ENCODE measurements at places on chromosomes 16 and 17.

GRCh38 chr17:2239882-2240430 is 63.6 kb downstream of the SMG6 start:
- DNase-seq, result no peak

GRCh38 chr16:65121870-65122723 is at the start of gene CDH11:
TSS of gene CDH11 (minus strand) at chr16:65122063. CDS start at chr16:65004869, 117,194 bp downstream.
- DNase-seq, result peak; percentile 95

DNA sequence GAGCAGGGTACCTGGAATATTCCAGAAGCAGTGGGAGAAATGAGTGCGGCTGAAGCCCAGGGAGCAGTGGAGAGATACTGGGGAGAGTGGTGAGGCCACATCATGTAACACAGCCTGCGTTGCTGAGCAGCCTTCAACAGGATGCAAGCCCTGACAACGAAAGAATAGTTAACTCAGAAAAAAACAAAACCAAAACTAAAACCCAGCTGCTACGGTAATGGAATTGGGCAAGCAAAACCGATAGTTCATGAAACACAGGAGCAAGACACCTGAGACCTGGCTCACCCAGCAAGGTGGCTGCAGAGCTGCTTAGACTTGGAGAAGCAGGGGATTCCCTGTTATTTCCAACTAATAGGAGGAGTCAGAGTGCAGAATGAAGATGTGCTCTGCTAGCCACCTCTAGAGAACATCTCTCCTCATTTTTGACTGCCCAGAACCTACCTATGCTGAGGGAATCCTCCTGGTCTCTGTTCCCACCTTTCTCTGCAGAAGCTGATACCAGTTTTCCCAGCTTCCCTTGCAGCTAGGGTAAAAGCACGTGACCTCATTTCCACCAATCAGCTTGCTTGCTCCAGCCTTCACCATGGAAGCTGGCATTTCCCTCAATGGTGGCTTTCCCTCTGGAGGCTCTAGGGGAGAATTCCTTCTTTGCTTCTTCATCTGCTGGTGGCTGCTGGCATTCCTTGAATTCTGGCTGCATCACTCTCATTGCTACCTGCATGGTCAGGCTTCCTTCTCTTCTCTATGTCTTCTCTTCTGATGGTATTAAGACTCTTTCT is 59.4 kb upstream of the XYLT1 start:
- no peak for DNase-seq

- no peak for DNase-seq
These were observed 38.4 kb upstream of the JPH3 start for GRCh38 chr16:87563714-87564523.

GRCh38 chr16:64919929-64920607 is 201.8 kb downstream of the CDH11 start:
- peak; percentile 34 for DNase-seq

GRCh38 chr16:30980959-30981358 is 4.0 kb upstream of the HSD3B7 start:
- no peak for DNase-seq

- DNase-seq, result no peak
These were observed 7.8 kb downstream of the HAS3 start for GRCh38 chr16:69113216-69113615.

GRCh38 chr16:13127144-13127543 is 225.7 kb downstream of the SHISA9 start:
- DNase-seq, result no peak

- DNase-seq, result peak; percentile 99
These were observed 225.6 kb downstream of the MSI2 start for GRCh38 chr17:57481910-57482391.

Measured in fibroblast of skin of left quadriceps (primary cell).